Muscle of leg (tissue), 16 donors: ENCODE measurements at places on chromosomes 4 and X. TPM values are rescaled to one million over a fixed set of nuclear protein-coding genes. Genes with fewer than 3 reads are reported as not detected.

The FRG2 gene
- total RNA-seq, result not detected

The TCEAL1 gene
- 52.1 TPM for total RNA-seq

The CT47A1 gene
- total RNA-seq, result not detected

The ADH7 gene
- total RNA-seq, result not detected
